ENCODE measurements at places on chromosomes 1 and 21. TPM values are rescaled to one million over a fixed set of nuclear protein-coding genes. Genes with fewer than 3 reads are reported as not detected.

CD1E gene
- total RNA-seq: not detected

DNA sequence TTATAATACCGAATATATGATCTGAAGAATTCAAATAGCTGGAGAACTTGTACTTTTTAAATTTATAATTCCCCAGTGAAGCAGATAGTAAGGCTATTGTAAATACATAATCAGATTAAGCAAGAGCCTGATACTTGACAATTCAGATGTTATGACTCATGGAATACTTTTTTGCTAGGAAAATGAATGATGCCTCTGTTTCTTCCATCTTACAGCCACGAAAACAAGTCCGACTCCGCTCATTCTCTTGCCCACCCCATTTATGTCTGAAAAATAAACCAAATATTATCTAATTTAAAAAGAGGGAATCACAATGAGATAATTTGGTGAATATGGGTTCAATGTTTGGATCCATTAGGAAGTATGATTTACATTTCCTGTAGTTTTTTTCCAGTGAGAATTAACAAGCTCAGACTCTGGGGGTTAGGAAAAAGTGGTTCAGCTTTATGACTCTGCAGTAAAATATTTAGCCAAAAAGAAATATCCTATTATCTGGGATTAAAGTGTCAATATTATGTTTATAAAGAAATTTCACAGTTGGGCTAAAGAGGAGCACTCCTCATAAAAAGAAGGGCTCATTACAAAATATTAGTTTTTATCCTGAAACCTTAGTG, 50.4 kb upstream of the DAB1 start:
- peaks cover 17% of the 10 kb centered on the region for H3K4me1 ChIP-seq
- no peaks in the 10 kb centered on the region for H3K27me3 ChIP-seq
- H3K36me3 ChIP-seq: no peaks in the 10 kb centered on the region
- peak; percentile 72 for DNase-seq
- H3K27ac ChIP-seq: peak overlapping the region; percentile 6

TRIM45 gene
- total RNA-seq: 3.1 TPM

DNA sequence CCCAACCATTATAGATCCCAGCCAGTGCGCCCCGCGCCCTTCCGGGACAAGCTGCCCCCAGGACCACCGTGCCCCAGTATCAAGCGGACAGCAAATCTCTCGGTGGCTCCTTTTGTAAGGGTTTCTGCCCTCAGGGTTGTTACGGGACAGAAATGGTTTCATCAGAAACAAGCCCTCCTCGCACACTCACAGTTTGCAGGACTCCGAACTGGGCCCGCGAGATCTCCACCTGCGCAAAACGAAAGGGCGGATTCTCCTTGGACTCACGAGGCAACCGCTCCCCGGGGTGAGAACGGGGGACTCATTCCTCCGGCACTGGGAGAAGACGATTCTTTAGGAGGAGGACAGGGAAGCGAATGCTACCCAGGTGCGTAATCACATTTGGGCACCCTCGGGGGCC, 51.1 kb upstream of the H6PD start:
- H3K27me3 ChIP-seq: no peaks in the 10 kb centered on the region
- H3K4me3 ChIP-seq: peak overlapping the region; percentile 72
- H3K36me3 ChIP-seq: peaks cover 14% of the 10 kb centered on the region

- no peak overlapping the region for H3K4me3 ChIP-seq
- DNase-seq: peak; percentile 59
- no peaks in the 10 kb centered on the region for H3K4me1 ChIP-seq
- H3K36me3 ChIP-seq: no peaks in the 10 kb centered on the region
- no peak overlapping the region for H3K27ac ChIP-seq
- no peaks in the 10 kb centered on the region for H3K27me3 ChIP-seq
These were observed 295.0 kb downstream of the VAV3 start for GRCh38 chr1:107669996-107670395.

DNA sequence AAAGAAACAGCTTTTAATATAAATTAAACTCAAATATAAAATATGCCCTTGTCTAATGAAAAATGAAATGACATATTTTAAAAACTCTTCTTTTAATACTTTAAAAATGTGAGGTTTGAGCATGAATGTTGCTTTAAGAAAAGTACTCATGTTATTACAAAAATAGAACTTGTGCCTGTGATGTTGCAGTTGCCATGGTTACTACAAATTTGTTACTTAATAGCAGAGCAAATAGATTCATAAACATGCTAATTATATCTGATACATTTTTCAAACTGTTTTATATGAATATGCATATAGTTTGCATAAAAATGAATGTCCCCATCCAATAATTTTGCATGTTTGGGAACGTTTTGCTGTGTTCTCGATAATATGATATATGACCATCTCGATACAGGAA, 152.3 kb upstream of the DPYD start:
- H3K4me3 ChIP-seq: no peak overlapping the region
- H3K27ac ChIP-seq: no peak overlapping the region
- no peaks in the 10 kb centered on the region for H3K36me3 ChIP-seq

KIF2C gene
- 3.2 TPM for total RNA-seq

GRCh38 chr1:81912383-81912782, 111.6 kb downstream of the ADGRL2 start:
- H3K27me3 ChIP-seq: no peaks in the 10 kb centered on the region
- no peaks in the 10 kb centered on the region for H3K36me3 ChIP-seq
- H3K4me1 ChIP-seq: no peaks in the 10 kb centered on the region

DNA sequence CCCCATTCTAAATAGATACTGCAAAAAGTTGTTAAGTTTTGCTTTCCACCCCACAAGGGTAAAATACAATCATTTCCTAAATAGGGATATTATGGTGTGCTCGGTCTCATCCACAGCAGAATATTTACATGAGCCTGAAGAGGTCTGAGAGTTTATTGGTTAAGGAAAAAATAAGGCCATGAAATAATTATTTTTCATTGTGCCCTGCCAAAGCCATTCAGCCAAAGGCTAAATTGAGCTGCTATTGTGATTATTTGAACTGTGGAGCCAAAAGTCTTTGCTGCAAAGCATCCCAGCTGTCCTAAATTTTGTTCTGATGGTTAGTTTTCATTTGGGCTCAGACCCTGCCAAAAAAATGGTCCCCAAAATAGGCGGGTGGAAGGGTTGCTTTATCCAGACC, 298.7 kb upstream of the ESRRG start:
- no peak for DNase-seq
- no peak overlapping the region for H3K27ac ChIP-seq
- H3K36me3 ChIP-seq: no peaks in the 10 kb centered on the region
- H3K4me1 ChIP-seq: no peaks in the 10 kb centered on the region

KIAA1614 gene
- 0.96 TPM for total RNA-seq

ARTN gene
- total RNA-seq: 1.2 TPM

- no peaks in the 10 kb centered on the region for H3K36me3 ChIP-seq
- H3K4me3 ChIP-seq: no peak overlapping the region
- H3K4me1 ChIP-seq: no peaks in the 10 kb centered on the region
- DNase-seq: no peak
- H3K27me3 ChIP-seq: no peaks in the 10 kb centered on the region
These were observed 18.0 kb downstream of the PODN start for GRCh38 chr1:53080041-53080440.

- no peak overlapping the region for H3K27ac ChIP-seq
- peaks cover 3% of the 10 kb centered on the region for H3K36me3 ChIP-seq
These were observed 123.5 kb downstream of the TIAM1 start for GRCh38 chr21:31220575-31220974.

- H3K4me3 ChIP-seq: no peak overlapping the region
- no peak overlapping the region for H3K27ac ChIP-seq
- no peaks in the 10 kb centered on the region for H3K27me3 ChIP-seq
These were observed 483.9 kb downstream of the DISC1 start for GRCh38 chr1:232110281-232111090.

DNA sequence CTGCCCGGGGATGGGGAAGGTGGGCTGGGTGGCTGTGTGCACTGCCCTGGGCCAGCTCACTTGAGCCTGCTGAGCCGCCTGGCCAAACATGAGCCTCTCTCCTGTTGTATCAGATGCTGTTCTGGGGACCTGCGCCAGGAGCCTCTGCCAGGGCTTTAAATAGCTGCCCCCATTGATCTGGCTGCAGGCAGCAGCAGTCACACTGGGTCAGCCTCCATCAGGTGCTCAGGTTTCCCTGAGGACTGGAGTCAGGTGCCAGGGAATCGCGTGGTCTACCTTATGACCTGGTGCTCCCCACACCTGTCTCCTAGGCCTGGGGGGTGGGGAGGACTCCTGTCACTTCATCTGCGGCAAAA, 700 bp upstream of the CCDC28B start:
- peaks cover 29% of the 10 kb centered on the region for H3K36me3 ChIP-seq
- DNase-seq: no peak
- H3K4me3 ChIP-seq: peak overlapping the region; percentile 78
- H3K4me1 ChIP-seq: peaks cover 22% of the 10 kb centered on the region
- no peaks in the 10 kb centered on the region for H3K27me3 ChIP-seq

DNA sequence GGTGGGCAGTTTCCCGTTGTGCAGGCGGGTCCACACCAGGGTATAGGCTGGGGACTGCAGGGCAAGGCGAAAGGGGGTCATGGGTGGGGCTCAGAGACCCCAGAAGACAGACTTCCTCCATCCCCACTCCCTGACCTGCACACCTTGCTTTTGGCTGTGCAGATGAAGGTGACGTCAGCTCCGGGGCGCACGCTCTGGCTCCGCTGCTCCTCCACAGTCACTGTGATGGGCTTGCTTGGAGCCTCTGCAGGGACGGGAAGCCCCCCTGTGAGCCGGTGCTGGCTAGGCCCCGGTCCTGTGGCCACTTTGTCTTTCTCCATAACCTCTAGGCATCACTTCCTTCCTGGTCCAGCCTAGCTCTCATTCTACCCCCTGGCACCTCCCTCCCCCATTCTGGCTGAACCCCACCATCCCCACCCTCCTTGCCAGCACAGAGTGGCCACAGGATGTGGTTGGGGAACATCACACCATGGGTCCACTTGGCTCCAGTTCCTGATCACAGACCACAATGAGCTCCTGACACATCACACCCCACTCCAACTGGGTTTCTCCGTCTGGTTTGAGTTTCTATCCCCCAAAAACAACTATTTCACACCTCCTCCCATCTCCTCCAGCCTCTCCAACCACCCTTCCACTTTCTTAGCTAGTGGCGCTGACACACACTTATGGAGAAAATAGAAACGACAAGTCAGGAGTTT, 45.2 kb downstream of the LDLRAD2 start:
- no peaks in the 10 kb centered on the region for H3K27me3 ChIP-seq
- peaks cover 14% of the 10 kb centered on the region for H3K36me3 ChIP-seq
- no peak overlapping the region for H3K27ac ChIP-seq
- H3K4me1 ChIP-seq: peaks cover 17% of the 10 kb centered on the region
- DNase-seq: peak; percentile 47
